ENCODE measurements at places on chromosomes 16 and 17.

- DNase-seq = no peak
These were observed 125.7 kb downstream of the CMIP start for GRCh38 chr16:81570151-81570846.

DNA sequence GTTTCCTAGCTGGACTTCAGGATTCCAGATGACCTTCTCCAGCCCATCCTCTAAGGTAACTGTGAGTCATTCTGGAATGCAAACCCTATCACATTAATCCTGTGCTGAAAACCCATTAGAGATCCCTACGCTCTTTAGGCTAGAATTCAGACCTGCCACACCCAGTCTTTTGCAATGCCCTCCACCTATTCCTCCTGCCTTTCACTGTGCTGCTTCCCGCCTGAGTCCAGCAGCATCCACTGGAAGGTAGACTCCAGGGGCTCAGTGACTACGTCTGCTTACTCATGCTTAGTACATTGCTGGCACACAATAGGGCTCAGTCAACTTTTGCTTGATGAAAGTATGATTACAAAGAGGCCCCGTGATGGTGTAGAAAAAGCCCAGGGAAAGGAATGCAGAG lies 121.1 kb downstream of the SPACA3 start:
- DNase-seq = no peak

GRCh38 chr16:31225193-31225592 lies 8.3 kb upstream of the PYDC1 start:
- DNase-seq = no peak

- no peak for DNase-seq
These were observed 36.0 kb downstream of the STAT5B start for GRCh38 chr17:42240201-42240600.

- no peak for DNase-seq
These were observed 24.7 kb downstream of the TMEM235 start for GRCh38 chr17:78255953-78256706.

DNA sequence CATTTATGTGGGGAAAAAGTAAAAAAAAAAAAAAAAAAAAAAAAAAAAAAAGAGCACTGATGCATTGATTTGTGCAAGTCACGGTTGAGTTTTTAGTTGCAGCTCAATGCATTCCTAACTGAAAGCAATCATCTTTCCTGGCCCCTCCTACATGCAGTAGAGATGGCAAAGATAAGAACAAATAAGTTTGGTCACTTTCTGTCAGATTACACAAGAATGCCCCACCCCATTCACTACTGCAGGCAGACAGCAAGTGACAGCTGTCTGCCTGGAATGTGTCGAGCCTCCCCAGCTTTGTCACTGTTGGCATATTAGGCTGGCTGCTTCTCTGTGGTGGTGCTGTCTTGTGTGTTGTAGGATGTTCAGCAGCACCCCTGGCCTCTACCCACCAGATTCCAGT lies 243.5 kb downstream of the FOXL1 start:
- no peak for DNase-seq

DNA sequence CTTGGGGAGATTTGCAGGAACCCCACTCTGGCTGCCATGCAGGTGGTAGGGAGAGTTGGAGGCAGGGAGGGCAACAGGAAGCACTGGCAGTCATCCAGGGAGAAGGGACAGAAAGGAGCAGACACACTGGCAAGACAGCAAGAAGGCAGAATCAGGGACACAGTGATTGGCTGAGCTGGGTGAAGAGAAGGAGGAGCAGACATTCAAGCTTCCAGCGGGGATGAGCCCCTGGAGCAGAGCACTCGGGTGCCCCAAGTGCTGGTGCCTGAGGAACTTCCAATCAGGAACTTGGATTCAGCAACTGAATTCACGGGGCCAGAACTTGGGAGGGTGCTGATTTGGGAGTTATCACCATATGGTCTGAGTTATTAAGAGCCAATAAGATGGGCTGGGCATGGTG lies 6.3 kb upstream of the ITGA3 start:
- DNase-seq = no peak

DNA sequence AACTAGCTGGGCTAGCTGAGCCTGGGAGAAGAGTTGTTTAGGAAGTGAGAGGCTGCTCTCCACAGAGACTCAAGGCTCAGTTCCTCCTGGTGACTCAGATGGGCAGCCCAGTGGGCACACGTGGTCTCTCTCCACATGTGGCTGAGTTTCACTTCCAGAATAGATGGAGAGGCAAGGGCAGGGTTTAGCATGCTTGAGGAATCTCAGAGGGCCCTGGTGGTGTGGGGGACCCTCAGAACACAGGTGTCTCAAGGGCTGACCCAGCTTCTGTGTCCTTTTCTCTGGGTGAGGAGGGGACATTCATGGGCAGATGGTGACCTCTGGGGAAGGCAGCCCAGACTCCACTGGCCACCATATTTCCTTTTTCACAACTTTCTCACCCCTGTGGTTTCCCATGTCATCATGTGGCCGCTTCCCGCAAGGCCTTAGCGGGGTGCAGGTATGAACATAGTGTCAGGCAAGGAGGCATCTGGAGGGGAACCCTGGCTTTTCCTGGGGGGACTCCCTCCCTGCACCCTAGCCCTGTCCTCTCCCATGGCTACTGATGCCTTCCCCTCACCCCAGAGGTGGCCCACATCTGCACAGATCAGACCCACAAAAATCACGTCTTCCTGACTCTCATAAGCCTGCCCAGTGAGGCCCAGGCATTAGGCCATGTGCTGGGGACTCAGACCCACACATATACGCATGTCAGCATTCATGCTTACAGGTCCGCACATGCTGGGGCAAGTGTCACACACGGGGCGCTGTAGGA lies 3.3 kb downstream of the GRN start:
- DNase-seq = no peak

GRCh38 chr17:32287804-32288511 lies 22.3 kb downstream of the RHBDL3 start:
- DNase-seq = no peak

GRCh38 chr17:65332375-65332774 lies 195.2 kb downstream of the RGS9 start:
- DNase-seq = no peak

- DNase-seq = no peak
These were observed 78.9 kb downstream of the DNAH3 start for GRCh38 chr16:21071741-21072140.

GRCh38 chr16:1621851-1622250 lies 9.7 kb downstream of the CRAMP1 start:
- no peak for DNase-seq

DNA sequence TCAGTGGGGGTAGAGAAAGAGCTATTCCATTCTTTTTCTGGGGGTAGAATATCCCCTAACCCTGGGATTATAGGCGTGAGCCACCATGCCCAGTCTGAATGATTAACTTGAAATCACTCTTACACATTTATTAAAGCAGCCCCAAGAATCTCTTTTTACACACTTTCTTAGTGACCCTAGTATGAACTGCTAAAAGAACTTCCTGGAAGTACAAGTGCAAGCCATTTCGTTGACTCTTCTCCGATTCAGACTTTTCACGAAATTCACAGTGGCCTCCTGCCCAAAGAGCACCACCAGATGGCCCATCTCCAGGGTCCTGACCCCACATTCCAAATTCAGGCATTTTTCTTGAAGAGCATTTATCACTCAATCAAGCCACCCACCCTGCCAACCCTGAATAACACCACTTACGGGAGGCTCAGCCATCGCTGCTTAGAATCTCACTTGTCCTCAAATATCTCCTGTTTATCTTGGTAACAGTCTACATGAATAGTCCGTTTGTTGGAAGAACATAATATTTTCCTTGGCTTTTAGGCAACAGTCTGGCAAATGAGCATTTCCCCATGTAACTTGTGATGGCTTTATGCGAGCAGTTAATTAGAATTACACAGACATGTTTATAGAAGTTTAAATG lies 28.0 kb downstream of the ZNF423 start:
- no peak for DNase-seq

DNA sequence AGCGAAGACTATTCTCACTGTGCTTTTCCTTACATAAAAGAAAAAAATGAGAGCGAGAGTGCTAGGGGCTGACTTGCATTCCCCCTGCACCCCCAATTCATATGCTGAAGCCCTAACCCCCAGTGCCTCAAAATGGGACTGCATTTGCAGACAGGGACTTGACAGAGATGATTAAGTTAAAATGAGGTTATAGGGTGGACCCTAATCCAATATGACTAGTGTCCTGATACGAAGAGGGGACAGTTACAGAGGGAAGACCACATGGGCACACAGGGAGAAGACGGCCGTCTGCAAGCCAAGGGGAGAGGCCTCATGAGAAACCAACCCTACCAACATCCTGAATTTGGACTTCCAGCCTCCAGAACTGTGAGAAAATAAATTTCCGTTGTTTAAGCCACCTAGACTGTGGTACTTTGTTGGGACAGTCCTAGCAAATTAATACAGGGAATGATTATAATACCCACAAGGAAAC lies 1.6 kb upstream of the TMEM220 start:
- DNase-seq = no peak

- DNase-seq = no peak
These were observed 8.6 kb downstream of the KRTAP29-1 start for GRCh38 chr17:41294016-41294415.

DNA sequence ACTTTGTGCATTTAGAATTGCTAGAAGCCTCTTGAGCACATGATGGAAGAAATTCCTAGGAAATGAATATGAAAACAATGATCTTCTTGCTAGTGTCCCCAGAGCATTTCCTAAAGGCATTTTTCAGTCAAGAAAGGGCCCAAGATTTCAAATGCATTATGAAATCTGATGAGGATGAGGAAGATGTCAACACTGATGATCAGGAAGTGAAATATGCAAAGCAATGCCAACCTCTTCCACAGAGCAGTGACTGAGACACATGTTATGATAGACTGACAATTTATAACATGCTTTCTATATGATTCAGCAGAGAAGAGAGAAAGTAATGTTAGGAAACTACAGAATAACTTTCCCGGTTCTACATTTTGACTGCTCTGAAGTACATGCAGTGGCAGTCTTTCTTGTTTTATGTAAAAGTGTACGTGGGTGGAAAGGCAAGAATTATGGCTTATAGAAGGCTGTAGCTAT lies 859.1 kb upstream of the GOT2 start:
- peak; percentile 94 for DNase-seq

GRCh38 chr16:27995378-27995777 lies 68.1 kb downstream of the GSG1L start:
- no peak for DNase-seq

- DNase-seq = no peak
These were observed 3.3 kb downstream of the ZNF652 start for GRCh38 chr17:49358641-49359247.

- DNase-seq = no peak
These were observed 12.7 kb upstream of the COTL1 start for GRCh38 chr16:84630446-84631152.

DNA sequence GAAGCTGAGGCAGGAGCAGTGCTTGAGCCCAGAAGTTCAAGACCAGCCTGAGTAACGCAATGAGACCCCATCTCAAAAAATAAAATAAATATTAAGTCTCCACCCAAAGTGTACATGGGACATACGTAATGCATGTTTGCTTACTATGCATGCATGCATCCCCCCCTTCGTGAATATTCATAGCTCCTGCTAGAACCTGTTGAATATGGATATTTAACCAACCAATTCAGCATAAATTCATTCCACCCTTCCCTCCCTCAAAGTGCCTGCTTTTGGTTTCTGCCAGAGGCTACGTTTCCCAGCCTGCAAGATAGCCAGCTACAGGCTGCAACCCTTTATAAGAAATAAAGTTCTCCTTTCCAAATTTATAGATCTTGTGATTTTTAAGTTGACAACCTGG lies 12.9 kb upstream of the PSMD7 start:
- DNase-seq = no peak

GRCh38 chr17:28997806-28998205 lies 8.0 kb downstream of the SEZ6 start:
- no peak for DNase-seq

DNA sequence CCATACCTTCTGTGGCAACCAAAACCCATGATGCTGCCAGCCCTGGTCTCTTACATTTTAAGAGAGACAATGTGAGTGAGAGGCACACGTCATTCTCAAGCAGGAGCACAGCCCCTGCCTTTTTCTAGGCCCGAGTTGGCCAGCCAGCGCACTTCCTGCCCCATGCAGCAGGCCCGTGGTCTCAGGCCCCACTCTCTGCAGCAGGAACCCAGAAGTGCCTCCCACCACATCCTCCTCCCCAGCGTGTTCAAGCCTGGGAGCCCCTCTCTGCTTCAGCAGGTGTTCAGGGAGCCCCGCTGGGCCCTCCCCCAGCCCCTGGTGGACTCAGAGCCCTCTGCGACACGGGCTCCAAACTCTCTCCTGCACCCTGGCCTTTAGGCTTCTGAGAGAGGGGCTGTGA lies 30.5 kb downstream of the ITGAE start:
- DNase-seq = no peak

GRCh38 chr17:38751144-38751807 lies 1.3 kb upstream of the PSMB3 start:
- no peak for DNase-seq

GRCh38 chr17:2158396-2158780 lies 103.5 kb downstream of the HIC1 start:
- no peak for DNase-seq

DNA sequence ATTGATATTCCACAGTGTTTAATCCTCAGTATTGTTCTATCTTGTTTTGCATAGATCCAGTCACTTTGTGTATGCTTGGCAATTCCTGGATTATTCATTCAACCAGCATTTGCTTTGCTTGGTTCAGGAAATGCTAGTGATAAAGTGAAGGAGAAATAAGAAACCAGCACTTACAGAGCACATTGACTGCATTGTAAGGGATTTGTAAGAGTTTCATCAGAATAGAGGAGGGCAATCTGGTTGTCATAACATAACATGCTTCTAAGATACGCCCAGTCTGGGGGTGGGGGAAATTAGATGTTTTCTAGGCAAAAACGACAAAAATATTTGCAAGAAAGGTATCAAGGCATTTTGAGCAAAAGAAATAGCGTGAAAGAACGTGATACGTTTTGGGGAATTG lies 40.4 kb downstream of the TNRC6A start:
- peak; percentile 25 for DNase-seq

DNA sequence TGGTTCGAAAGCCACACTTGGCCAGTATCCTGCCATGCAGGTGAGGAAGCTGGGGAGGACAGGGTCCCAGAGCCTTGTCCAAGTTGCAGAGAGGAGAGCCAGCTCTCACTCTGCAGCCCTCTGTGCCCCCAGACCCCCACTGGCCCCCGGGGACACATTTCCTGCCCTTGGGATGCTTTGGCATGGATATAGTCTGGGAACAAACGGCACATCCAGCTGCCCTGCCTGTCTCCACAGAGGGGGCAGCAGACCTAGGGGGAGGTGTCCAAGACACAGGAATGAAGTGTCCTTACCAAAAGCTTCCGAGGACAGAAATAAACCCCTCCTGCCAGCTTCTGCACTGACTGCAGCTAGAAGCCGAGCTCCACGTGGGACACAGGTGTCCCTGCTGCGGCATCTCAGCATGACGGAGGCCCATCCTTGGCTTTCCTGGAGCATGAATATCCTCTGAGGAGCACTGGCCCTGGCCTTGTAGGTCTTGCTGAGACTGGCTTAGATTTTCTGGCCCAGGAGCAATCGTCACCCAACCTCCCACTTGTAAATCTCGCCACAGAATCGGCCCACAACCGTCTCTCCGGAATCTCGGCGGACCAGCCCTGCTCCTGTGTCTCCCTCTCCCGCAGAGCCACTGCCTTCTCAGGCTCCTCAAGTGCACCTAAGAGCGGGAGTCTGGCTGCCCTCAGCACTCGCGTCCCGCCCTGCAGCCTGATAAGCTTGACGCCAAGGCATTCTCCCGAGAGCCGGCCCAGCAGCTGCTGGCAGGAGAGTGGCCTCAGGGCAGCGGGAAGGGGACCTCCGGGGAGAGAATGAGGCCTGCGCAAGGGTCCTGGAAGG lies 1.1 kb upstream of the CAPN15 start:
- no peak for DNase-seq

GRCh38 chr17:4536742-4537411 lies 18.3 kb downstream of the MYBBP1A start:
- DNase-seq = no peak

- no peak for DNase-seq
These were observed 4.7 kb downstream of the SOCS3 start for GRCh38 chr17:78355045-78355641.

- DNase-seq = no peak
These were observed 747.5 kb upstream of the EEF2KMT start for GRCh38 chr16:5845046-5845445.
